HuH-7.5 (cell line): ENCODE measurements at places on chromosomes 3 and 15.

DNA sequence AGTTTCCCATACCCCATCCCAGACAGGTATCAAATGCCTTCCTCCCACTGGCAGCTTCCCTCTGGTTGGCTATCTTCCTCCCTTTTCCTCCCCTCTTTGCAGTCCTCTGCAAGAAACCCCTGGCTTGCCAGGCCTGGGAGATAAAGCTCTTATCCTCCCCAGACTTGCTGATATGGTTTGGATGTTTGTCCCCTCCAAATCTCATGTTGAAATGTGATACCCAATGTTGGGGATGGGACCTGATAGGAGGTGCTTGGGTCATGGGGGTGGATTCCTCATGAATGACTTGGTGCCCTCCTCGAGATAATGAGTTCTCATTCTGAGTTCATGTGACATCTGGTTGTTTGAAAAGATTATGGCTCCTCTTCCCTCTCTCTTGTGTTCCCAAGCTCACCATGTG, 32.2 kb upstream of the SNRK start:
- no peak for DNase-seq

GRCh38 chr3:463252-464192, 267.0 kb downstream of the CHL1 start:
- DNase-seq, result no peak

GRCh38 chr15:26870346-26870745, 3.5 kb downstream of the GABRA5 start:
- no peak for DNase-seq

GRCh38 chr3:195007766-195008165, 263.2 kb downstream of the XXYLT1 start:
- DNase-seq, result no peak

DNA sequence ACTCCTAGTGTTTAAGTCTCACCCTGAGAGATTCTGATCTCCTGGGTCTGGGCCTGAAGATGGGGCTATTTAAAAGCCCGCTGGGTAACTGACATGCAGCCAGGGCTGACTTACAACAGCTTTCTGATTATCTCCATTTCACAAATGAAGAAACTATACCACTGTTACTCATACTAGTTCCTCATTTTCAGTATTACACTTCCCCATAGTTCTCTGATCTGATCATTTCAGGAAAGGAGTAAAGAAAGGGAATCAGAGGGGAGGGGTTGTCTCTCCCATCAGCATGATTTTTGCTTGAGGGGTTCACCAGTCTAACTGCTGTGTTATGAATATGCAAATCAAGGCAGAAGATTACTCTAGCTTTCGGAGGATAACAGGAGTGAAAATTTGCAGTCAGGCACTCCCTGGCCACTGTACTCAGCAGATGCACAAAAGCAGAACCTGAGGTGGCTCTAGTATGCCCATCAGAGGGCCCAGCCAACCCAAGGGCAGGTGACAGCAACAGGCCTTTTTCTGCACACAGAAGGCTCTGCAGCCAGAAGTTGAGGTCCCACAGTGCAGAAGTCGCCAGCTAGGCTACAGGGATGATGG, 59.4 kb downstream of the DAPK2 start:
- DNase-seq, result no peak

DNA sequence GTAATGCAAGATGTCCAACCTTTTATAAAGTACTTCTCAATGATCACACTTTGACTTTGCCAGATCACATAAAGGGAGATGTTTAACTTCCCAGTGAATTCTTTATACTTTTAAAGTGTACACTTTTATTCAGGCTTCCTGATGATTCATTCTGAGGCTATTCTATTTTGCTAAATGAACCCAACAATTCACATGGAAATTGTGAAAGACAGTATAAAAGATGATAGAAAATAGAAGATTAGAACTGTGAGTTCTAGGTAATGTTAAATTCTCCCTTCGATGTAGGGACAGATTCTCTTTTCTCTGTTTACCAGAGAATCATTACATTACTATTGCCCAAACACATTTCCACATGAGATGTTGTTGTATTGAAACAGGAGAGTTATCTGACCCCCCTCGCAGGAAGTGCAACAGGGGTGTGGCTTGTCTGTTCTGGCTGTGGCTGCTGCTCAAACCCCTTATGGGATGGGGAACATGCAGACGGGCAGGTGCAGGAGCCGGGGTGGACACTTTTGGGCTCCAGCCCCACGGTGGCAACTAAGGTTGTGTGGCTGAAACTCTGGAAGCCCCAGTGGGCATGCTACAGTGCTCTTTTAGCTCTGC, 131.3 kb upstream of the LRTM1 start:
- no peak for DNase-seq

DNA sequence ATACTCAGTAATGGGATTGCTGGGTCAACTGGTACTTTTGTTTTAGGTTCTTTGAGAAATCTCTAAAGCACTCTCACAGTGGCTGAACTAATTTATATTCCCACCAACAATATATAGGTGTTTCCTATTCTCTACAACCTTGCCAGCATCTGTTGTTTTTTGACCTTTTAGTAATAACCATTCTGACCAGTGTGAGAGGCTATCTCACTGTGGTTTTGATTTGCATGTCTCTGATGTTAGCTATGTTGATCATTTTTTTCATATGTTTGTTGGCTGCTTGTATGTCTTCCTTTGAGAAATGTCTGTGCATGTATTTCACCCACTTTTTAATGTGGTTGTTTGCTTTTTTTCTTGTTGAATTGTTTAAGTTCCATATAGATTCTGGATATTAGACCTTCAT, 98.2 kb upstream of the DCBLD2 start:
- DNase-seq, result no peak

DNA sequence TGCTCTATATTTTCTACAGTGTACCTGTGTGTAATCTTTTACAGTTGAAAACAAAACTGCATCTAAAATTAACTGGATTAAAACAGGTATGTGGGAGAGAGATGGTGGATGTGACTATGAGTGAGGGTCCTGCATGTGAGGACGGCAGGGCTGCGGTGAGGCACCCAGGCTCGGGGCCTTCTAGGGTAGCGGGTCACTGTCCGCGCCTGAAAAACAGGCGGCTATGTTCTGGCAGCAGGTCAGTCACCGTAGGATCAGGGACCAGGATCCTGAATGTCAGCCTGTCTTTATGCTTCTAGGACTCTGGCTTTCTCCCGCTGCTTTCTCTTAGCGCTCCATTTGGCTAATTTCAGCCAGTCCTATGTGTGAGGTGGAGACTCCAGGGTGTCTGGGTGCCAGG, 12.6 kb downstream of the TMEM40 start:
- DNase-seq, result no peak
